ENCODE measurements at places on chromosomes 7 and 10.
A peak's percentile ranks its signal among the peaks of the same experiment; 100 is the strongest.

- DNase-seq: no peak
Observed at GRCh38 chr7:27889800-27890199, 149.8 kb downstream of the TAX1BP1 start.

DNA sequence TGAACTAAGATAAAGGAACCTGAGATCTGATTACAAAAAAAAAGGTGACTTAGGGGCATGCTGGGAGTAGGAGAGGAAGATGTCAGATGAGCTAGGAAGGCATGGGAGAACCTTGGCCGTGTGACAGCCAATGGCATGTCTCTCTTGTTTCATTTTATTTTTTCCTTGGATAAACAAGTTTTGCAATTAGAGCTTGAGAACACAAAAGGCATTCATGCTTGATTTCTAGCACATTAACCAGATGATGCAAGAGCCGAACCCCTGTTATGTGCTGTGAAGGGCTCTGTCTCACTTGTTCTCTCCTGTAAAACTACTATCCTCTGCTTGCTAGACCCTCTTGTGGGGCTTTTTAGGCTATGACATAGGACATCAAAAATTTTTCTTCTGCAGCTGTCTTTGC lies 134.3 kb upstream of the ASAH2 start:
- DNase-seq: no peak

GRCh38 chr10:125734823-125735222 lies 15.3 kb downstream of the EDRF1 start:
- DNase-seq: no peak

- peak; percentile 1 for DNase-seq
Observed at GRCh38 chr7:82335927-82336326, 107.7 kb downstream of the CACNA2D1 start.

- DNase-seq: peak; percentile 35
Observed at GRCh38 chr7:98133181-98133580, 26.5 kb downstream of the LMTK2 start.

DNA sequence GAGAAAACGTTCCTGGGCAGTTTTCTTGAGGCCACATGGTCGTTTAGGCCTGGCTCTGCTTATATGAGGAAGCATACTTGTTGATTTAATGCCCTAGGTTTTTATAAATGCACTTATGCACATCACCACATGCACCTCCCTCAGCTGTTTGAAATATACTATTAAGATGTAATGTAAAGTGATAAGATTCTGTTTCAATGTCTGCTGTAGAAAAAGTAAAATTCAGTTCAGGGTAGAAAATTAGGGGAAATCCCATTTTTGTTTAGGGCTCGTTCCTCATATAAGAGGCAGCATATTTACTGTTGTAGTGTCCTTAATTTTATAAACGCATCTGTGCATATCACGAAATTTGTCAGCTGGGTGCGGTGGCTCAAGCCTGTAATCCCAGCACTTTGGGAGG lies 7.8 kb upstream of the CAMK1D start:
- no peak for DNase-seq

DNA sequence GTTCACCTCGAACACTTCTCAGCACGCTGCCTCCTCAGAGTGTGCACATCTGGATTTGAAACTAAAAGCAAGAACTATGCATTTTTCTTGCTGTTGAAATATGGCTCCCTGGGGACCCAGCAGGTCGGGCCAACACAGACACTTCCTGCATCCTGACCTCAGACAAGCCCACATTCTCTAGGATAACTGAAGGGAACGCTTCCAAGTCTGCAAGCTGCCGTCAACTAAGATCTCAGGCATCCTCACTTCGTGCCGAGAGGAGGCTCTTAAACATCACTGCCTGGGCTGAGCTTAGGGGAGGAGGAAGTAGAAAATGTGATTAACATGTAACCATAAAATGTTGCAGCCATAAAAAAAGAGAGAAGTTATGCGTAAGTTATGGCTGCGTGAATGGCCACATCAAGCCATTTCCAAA lies 65.5 kb downstream of the PYROXD2 start:
- peak; percentile 83 for DNase-seq

DNA sequence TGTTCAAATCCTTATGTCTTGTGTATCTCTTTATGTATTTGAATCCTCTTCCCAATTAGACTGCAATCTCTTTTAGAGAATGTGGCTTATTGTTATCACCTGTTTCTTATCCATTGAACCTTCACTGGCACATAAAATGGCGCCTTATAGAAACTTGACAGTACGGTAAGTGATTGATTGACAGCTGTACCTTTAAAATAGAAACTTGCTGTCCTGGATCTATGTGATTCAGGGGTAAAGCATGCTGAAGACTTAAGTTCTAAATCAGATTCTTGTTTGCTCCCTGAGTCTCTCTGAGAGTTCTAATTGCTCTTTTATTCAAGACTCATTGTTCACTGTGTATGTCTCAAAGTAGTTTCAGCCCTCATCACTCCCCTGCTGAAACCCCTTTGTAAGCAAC lies 91.3 kb downstream of the CACNB2 start:
- no peak for DNase-seq

DNA sequence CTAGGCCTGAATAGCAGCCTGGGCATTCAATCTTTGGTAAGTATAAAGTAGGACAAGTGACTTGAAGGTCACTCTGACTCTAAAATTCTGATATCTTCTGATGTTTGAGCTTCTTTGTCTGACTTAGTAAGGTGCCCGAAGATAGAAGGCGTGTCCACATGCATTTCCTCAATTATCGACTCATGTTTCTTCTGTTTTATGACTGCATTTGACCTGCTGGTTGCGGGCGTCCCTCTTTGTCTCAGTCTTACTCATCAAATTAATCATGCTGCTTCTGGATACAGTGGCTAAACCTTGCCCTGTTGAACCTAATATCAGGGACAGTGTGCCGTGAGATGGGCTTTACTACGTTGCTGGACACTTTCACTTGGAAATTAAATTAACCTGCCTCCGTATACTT lies 534.1 kb downstream of the SDK1 start:
- peak; percentile 76 for DNase-seq

DNA sequence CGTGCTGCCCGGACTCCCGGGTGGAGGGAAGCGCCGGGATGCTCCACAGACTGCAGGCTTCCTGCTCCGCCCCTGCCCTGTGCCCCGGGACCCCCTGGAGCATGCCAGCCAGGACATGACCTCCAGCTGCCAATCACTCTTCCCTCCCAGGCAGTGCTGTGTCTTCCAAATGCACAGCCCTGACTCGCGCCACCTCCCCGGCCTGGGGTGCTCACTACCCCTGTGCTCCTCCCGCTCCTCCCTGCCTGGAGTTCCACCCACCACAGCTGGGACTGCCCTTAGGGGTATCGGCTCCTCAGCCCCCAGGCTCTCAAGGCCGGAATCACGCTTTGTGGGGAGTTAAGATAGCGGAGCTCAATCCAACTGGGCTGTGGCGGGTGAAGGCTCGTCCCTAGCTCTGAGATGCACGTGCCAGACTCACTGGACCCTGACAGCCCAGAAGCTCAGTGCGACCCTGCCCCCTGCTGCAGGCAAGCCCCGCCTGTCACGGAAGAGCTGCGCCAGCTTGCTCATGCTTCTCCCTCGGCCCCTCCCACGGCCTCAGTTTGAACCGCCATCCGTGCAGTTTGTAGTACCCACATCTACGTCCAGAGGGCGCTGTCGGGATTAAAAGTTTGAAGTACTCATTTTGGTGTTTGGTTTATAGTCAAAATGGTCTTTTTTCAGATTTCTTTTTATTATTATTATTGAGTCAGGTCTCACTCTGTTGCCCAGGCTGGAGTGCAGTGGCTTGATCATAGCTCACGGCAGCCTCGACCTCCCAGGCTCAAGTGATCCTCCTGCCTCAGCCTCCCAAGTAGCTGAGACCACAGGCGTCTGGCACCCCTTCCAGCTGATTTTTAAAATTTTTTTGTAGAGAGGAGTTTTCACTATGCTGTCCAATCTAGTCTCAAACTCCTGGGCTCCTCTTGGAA lies 142.5 kb upstream of the TCERG1L start:
- DNase-seq: peak; percentile 62

GRCh38 chr7:131540491-131541162 lies 15.8 kb downstream of the PODXL start:
- DNase-seq: peak; percentile 68

- DNase-seq: no peak
Observed at GRCh38 chr10:51507476-51507875, 191.9 kb downstream of the CSTF2T start.

DNA sequence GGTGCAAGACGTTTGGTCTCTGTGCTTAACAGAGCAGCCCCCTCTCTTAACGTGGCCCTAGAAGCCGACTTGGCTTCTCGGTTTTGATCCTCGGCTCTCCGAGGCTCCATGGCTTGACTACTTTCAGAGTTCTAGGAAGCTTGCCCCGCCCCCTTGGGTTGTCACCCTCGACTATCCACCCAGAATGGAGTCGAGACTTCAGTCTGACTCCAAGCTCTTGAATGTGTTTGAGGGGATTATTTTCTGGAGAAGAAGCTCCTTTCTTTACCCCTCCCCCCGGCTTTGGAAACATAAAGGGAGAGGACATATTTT lies 448 bp downstream of the SEC24C start:
- peak; percentile 53 for DNase-seq

GRCh38 chr7:68840991-68841390 lies 757.3 kb upstream of the AUTS2 start:
- no peak for DNase-seq

GRCh38 chr10:96548589-96548988 lies 34.9 kb upstream of the TLL2 start:
- DNase-seq: peak; percentile 7

- DNase-seq: no peak
Observed at GRCh38 chr7:9608560-9608959, 1175.2 kb downstream of the NXPH1 start.

DNA sequence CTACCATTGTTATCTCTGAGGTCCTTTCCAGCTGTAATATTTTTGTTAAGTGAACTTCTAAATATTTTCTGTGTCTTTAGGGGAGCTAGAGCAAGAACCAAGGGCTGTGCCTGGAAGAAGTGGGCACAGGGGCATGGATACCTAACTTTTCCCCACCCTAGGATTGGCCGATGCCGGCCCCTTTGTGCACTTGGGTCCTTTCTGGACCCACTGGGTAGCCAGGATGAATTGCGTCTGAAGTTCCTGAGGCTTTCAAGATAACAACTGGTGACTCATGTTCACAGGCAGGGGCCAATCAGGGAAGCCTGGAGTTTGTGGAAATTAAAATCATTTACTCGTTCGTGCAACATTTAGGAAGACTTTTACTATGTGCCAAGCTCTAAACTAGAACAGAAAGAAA lies 758 bp downstream of the DPCD start:
- peak; percentile 54 for DNase-seq

GRCh38 chr7:143487566-143487965 lies 9.9 kb downstream of the TAS2R41 start:
- DNase-seq: peak; percentile 48

- DNase-seq: no peak
Observed at GRCh38 chr7:84161398-84161797, 33.2 kb downstream of the SEMA3A start.

GRCh38 chr10:63260103-63260859 lies 127.2 kb downstream of the NRBF2 start:
- no peak for DNase-seq

DNA sequence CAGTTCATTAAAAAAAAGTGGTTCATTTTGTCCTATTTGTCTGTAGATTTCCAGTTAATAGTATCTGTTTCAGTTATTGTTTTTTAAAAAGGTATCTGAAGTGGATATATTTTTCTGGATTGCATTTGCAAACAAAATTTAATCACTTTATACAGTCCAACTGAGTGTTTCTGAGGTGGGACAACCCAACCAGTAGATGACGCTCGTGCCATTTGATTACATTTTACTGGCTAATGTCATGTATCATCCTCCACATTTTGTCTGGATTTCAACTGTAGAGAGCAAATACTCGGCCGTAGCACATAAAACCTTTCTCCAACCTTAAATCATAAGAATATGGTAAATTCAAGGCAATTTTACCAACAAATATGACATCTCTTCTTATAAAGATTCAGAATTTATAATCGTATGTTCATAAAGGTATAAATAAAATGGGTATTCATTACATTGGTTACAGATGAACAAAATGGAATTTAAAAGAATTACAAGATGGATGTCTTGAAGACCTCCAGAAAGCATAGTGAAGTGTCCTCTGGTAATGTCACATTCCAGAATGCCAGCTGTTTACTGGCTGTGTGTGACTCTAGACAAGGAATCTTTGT lies 789.0 kb downstream of the PHTF2 start:
- DNase-seq: no peak

DNA sequence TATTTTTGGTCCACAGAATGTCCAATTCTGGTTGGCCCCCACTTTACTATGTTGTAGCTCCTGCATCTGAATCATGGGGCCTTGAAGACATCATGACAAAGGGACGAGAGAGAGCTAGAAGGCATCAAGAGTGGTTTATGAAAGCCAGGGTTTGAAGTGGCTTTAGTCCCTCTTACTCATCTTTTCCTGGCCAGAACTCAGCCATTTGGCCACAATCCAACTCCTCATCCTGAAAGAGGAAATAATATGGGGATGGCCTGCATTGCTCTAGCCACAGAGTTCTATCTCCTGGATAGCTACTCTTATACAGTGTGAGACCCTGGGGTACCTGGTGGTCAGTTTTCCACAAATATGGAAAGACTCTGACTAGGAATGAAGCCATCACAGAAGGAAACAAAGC lies 418.9 kb downstream of the XPNPEP1 start:
- DNase-seq: no peak

DNA sequence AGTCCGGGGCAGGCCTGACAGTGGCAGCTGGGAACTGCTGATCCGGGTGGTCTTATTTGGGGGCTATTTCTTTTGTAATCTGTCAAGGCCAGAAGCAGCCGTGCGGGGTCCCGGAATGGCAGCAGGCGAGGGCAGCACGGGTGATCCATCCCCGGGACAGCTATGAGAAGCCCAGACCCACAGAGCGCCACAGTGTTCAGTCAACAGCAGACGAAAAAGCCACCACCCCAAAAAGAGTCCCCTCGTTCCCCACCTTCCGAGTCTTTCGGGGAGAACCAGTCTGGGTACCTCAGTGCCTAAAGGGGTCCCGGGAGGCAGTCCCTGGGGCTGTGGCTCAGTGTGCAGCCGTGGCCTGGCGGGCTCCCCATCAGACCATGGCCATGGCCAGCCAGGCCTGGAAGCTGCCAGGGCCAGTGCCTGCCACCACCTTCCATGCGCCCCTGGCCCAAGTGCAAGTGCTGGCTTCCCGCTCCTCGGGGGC lies 125.1 kb upstream of the KCTD7 start:
- DNase-seq: no peak

- DNase-seq: peak; percentile 9
Observed at GRCh38 chr7:152076940-152077933, 51.8 kb downstream of the GALNT11 start.

DNA sequence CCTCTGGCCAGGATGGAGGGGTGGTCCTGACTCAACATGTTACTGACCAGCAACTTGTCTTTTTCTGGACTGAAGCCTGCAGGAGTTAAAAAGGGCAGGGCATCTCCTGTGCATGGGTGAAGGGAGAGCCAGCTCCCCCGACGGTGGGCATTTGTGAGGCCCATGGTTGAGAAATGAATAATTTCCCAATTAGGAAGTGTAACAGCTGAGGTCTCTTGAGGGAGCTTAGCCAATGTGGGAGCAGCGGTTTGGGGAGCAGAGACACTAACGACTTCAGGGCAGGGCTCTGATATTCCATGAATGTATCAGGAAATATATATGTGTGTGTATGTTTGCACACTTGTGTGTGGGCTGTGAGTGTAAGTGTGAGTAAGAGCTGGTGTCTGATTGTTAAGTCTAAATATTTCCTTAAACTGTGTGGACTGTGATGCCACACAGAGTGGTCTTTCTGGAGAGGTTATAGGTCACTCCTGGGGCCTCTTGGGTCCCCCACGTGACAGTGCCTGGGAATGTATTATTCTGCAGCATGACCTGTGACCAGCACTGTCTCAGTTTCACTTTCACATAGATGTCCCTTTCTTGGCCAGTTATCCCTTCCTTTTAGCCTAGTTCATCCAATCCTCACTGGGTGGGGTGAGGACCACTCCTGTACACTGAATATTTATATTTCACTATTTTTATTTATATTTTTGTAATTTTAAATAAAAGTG lies 6.0 kb downstream of the PLAU start:
- peak; percentile 9 for DNase-seq

- no peak for DNase-seq
Observed at GRCh38 chr10:47040681-47041080, 129.5 kb downstream of the PTPN20 start.

Measured in Daoy (cell line).